AG08395 (cell line): ENCODE measurements at places on chromosomes 3 and 15.

DNA sequence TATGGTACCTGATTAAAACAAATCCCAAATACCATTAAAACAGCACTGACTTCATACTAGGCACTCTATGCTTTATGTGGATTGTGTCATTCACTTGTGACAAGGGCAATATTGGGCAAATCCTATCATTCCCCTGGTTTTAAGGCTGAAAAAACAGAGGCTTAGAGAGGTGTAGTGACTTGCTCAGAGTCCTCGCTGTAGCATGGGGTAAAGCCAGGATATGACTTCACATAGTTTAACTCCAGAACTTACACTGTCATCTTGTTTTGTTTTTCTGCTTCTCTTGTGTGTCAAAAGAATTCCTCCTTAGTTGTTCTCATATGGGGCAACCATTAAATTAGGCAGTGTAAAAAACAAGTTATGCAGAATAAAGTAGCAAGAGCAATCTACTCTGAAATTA is 40.3 kb upstream of the ICE2 start:
- DNase-seq, result peak; percentile 10

GRCh38 chr15:69451951-69452691 is 497 bp upstream of the RPLP1 start:
- DNase-seq, result peak; percentile 8

- no peak for DNase-seq
These were observed 28.0 kb upstream of the PTX3 start for GRCh38 chr3:157408499-157409149.

- DNase-seq, result no peak
These were observed 86.1 kb downstream of the LIPC start for GRCh38 chr15:58517682-58518525.

- no peak for DNase-seq
These were observed 8.8 kb downstream of the NUP210 start for GRCh38 chr3:13411186-13411860.

- DNase-seq, result no peak
These were observed 208.4 kb upstream of the TLE3 start for GRCh38 chr15:70306081-70306480.

DNA sequence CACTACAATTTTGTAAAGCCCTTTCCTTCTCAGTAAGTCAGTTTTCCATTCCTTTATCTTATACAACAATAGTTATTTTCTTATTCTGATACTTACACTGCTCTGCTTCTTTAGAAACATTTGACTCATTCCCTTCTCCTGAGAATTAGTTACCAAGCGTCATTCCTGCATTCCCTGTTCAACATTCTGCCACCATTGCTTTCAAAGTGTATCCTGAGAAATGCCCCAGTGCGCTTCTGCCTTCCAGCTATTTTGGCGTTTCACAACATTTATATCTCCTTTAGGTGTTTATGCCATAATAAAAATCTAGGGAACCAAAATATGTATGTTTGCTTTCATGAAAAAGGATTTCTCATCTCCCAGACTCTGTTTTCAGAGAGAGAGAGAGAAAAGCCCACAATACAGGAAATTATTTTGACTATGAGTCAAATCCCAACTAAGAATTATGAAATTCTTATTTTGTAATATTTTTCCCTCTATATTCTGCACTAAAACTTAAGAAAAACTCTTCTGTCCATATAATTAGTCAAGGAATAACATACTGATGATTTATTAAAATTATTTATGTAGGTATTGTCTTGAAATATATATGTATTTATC is 118.2 kb upstream of the RAP2B start:
- DNase-seq, result peak; percentile 23
